ENCODE measurements at places on chromosomes 7 and 10.

GRCh38 chr7:94160719-94161435 is 156.7 kb upstream of the BET1 start:
- no peak for DNase-seq

- DNase-seq = no peak
These were observed 203.7 kb downstream of the GLRX3 start for GRCh38 chr10:130339911-130340310.

DNA sequence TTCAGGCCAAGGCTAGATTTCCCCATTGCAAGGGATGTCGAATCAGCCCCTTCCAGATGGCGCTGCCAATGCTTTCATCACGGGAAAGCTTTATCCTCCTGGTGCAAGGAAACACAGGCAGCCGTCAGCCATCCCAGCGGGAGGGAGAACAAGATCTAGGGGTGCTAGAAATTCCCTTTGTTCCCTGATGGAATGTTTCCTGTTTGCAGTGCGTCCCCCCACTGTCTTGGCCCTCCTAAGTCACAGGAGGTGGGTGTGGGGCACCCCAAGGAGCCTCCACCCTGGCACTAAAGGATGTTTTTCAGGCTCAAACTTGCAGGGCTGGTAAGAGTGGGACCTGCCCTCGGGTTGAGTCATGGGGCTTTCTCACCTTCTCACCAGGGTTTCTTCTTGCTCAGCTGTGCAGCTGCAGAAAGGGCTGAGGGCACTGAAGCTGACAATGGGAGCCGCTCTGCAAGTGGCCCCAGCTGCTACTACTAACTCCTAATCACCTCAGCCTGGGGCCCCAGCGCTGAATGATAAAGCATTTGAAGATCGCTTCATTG is 103.6 kb downstream of the PRPF18 start:
- DNase-seq = no peak

- no peak for DNase-seq
These were observed 92.2 kb upstream of the PPIF start for GRCh38 chr10:79255007-79255507.

DNA sequence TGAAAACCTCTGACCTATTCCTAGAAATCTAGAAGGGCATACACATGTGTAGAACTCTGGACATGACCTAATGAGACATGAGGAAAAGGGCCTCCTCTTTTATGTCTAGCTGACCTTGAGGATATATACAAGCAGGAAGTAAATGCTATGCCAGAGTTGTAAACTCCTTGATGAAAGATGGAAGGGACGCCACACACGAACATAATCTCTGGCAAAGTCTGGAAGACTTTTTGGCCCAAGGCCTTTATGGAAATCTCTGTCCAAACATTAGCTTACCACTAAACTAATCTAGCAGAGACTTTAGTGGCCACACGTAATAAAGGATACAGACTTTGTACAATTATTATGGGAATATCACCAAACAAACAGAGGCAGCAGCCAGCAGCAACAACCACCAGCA is 138.1 kb upstream of the THSD7A start:
- DNase-seq = no peak

GRCh38 chr10:88534072-88534665 is 48.9 kb downstream of the RNLS start:
- DNase-seq = no peak

- no peak for DNase-seq
These were observed 15.3 kb downstream of the TPK1 start for GRCh38 chr7:144820552-144820951.

DNA sequence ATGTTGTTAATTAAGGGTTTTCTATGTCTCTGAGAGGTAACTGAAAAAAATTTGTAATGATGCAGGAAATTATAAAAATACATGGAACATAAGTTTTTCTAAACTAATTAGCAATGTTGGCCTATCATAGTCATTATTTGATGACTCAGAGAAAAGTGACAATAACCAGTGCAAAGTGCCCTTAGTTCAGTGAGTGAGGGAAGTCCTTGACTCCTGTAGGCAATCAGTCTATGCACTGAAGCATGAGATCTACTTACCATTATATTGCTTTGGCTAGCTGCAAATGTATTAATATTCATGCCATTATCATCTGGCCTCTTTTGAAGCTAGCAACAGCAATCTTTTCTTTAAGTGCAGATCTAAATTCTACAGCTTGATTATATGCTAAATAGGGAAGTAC is 40.6 kb downstream of the CCDC172 start:
- DNase-seq = no peak

DNA sequence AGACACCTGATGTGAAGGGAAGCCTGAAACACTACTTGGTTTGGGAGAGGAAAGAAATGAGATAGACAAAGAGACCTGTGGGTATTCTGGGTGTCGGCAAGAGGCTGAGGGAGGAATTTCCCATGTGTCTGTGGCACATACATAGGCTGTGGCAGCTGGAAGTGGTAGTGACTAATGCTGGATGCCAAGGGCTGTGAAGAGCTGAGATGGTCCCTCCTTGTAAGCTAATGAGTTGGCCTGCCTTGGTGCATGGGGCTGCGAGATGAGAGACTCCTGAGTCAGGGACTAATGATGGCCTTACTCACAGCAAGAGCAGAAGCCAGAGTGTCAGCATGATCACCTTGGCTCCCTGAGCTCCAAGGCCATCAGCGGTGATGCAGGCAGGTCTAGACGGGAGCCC is 119.0 kb upstream of the EEPD1 start:
- peak; percentile 28 for DNase-seq

- no peak for DNase-seq
These were observed 36.9 kb downstream of the BAG3 start for GRCh38 chr10:119688033-119688508.

DNA sequence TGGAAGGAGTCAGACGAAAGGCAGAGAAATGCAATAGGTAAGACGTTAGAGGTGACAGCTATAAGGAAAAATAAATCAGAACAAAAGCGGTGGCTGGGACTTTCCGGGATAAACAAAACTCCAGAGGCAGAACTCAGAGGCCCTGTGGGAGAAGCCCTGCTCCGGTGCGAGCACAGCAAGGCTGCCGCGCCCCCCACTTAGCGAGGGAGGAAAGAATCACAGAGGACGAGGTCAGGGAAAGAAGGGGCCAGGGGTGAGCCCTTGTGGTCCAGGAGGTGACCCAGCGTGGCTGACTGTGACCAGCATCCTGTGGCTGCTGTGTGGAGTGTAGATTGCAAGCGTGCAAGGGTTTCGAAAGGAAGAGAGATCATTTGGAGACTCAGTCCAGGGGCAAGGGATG is 591.8 kb upstream of the ADARB2 start:
- no peak for DNase-seq

GRCh38 chr7:98189559-98189958 is 21.7 kb upstream of the BHLHA15 start:
- no peak for DNase-seq

DNA sequence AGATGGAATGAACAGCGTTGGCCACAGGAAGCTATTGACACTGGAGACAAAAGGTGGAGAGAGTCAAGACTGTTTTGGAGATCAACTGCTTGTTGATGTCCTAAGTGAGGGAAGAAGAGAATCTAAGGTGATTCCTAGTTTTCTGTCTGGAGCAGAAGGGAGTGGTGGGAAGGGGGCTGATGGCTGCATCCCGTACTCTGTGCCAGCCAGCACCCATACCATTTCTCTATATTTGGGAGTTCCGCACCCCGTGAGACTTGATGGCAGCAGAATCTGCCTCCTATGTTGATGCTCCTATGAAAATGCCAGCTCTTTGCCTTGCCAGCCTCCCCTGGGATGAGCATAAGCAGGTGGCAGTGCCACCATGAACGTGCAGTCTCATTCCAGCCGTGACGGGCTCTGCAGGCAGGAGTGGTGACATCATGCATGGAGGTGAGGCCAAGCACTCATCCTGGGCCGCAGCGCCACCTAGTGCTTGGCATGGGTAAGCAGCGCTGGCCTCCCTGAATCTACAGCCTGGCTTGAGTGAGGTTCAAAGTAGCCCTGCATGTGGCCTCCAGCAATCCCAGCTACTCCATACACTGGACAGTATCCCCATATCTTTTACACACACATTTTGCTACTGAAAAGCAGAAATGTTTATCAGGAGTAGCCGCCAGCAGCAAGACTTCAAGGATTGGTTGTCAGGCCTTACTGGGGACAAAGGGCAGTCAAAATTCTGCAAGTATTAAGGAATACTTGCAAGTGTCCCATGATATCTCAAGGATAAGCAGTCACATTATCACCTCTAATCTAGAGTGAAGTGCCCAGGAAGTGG is 43.0 kb downstream of the PODXL start:
- peak; percentile 60 for DNase-seq

DNA sequence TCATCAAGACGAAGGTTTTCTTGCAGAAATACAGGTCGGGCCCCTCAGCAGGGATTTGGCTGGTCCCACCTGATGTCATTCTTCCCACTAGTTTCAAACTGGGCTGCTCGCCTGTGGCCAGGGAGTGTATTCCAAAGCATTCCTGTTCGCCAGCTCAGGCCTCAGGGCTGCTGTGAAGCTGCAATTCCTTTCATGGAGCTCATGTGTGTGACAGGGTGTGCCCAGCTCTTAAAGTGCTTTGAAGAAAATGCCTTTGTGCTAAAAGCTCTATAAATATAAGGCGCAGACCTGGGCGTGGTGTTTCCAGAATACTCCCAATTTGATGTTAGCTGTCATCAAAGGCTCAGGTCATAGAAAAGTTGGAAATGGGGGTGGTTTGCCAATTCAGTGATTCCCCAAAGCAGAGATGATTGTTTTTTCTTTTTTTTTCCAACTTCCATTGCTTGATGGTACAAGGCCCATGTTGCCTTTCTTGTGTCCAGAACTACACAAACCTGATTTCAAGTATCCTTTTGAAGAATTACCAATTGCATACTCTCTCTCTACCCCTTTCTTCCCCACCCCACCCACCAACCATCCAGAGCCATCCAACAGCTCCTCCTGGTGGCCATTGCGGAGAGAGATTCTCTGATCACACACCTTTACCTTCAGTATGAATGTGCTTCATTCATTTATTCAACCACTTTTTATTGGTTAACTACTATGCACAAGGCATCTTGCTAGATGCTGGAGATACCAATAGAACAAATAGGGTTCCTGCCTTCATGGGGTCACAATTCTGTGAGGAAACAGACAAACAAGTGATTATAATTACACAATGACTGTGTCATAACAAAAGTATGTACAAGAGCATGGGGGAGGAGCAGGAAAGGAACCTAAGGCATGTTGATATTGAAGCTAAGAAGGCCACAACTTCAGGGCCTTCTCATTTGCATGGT is 297.3 kb upstream of the LYZL1 start:
- DNase-seq = peak; percentile 64

- DNase-seq = no peak
These were observed 131.3 kb downstream of the ADK start for GRCh38 chr10:74282151-74282847.

GRCh38 chr7:84454174-84454959 is 259.8 kb upstream of the SEMA3A start:
- no peak for DNase-seq

- no peak for DNase-seq
These were observed 28.4 kb upstream of the IFRD1 start for GRCh38 chr7:112421666-112422486.

DNA sequence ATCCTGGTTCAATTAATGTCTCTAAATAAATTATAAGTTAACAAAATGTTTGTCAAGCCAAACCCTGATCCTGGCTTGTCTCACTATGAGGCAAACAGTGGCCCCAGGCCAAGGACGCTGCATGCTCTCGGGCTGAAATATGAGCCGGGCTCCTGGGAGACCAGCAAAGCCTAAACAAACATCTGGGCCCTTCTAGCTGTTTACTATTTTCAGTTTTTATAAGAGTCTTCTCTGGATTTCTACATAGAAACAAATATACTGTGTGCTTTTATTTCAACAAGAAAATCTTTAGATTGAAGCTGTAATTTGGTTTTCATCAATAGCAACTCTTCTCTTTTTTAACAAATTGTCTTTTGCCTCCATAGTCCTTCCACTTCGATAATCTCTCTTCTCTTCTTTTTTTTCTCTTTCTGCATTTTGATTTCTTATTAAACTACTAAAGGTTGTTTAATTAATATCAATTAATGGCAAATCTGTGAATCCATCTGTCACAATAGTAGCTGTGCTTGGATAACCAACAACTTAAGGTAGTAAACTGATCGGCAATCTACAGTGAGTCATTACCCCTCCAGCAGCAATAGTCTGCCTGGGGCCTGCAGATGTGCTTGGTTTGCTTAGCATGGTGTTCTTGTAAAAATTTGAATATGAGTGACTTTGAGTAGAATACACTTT is 83.3 kb upstream of the DNAJC1 start:
- DNase-seq = peak; percentile 69

DNA sequence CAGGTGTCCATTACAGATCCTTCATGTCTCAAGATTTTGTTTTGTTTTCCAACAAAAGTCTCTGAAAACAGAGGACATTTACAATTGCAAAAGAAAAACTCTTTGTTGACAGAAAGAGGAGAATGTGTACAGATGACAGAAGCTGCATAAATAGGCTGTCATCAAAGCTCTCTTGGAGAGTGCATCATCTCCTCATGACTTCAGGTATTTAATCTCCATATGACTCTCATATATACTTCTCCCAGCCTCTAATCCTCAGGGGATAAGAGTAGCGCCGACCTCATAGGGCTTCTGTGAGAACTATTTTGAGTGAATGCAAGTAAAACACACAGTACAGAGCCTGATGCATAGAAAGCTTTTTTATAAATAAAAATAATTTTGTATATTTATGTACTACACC is 48.1 kb upstream of the SEPTIN7 start:
- no peak for DNase-seq

GRCh38 chr10:31343009-31343408 is 24.0 kb downstream of the ZEB1 start:
- DNase-seq = no peak

DNA sequence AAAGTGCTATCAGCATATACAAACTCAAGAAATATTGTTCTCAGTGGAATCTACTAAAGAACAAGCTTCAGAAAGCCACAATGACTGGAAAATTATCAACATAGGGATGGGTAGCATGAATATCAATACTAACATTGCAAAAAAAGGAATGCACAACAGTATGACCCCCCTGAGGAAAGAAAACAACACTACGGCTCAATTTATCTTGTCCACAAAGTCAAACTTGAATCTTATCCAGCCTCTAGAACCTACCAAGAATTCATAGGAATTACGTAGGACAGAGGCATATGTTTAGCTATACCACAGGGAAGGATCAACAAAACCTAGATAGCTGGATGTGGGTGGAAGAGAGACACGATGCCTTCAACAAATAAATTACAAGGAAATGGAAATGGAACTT is 54.6 kb downstream of the AGMO start:
- DNase-seq = no peak

Data from stromal cell of bone marrow (primary cell).